Left hindlimb (tissue), 1 donor: ENCODE measurements at places on chromosomes 1 and 21.

DNA sequence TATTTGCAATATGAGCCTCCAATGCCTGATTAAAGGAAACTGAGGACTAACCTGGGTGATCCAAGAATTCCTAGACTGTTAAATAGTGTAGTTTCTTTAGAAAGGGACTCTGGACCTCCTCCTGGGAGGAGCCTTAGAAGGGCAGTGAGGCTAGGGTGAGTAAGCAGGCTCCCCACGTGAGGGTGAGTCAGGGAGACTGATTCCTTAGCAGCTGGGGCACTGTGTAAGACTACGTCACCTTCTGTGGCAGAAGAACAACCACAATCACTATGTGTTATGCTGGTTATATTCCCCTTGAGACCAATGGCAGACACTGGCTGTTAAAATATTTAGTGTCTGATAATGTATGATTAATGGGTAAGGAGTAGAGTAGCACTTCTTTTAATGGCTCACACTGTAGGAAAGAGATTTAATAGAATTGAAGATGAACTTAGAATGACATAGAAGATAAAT is 53.3 kb upstream of the SYT14 start:
- DNase-seq: no peak

DNA sequence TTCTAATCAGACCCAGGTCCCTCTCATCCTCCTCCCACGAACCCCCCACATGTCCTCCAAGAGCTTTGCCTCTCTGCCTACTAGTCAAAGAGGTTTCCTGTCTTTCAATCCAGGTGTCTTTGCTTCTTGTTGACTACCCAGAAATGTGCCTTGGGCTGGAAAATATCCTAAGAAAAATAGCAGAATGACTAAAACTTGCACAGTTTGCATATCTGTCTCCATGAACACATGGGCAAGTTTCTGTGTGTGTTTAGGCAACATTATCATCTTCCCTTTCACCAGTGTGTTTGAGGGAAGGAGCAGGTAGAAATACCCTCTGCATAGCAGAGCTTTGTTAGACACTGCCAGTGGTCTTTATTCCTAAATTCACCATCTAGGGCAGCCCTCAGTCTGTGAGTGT is 1.5 kb downstream of the C1orf116 start:
- DNase-seq: no peak

GRCh38 chr1:150493175-150493574 is 6.0 kb downstream of the TARS2 start:
- no peak for DNase-seq

GRCh38 chr1:208105756-208106155 is 138.4 kb downstream of the PLXNA2 start:
- DNase-seq: peak; percentile 74

GRCh38 chr1:111139324-111139955 is 453 bp downstream of the DRAM2 start:
- DNase-seq: no peak
